ENCODE measurements at places on chromosomes 7 and 10.

DNA sequence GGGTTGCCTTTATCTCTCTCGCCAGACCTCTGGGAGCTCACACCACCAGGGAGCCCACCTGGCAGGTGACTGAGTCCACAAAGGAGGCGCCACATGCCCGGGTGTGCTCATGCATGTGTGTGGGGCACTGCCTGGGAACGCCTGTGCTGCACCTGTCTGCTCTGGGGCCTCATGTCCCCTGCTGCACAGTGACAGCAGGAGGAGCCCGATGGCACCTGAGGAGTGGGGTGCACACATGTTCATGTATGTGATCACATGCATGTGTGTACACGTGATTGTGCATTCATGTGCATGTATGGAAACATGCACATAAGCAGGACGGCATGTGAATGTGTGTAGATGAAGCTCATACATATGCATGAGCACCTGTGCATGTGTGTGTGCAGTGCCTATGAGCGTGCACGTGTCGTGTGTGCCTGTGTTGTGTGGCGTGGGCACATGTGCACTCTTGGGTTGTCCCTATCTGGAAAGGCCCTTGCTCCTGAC lies 22.0 kb downstream of the YKT6 start:
- no peak for DNase-seq

- DNase-seq, result no peak
These were observed 134.6 kb downstream of the LHPP start for GRCh38 chr10:124596116-124596785.

DNA sequence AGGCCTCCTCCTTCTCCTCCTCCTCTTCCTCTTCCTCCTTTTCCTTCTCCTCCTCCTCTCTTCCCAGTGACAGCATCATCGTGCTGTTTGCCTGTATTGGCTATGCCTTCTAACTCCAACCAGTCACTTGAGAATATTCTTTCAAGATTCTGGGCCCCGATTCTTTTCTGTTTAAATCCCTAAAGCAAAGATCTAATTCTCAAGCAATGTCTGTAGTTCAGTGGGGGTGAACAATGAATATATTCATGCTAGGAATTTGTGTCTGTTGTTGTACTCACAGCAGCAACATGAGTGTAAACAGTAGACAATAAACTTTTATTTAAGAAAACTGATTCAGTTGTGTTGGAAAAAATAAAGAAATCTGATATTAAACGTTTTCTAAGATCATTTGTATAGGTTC lies 30.7 kb downstream of the NUDT5 start:
- no peak for DNase-seq

- DNase-seq, result no peak
These were observed 201.7 kb downstream of the PLXDC2 start for GRCh38 chr10:20017961-20018360.

DNA sequence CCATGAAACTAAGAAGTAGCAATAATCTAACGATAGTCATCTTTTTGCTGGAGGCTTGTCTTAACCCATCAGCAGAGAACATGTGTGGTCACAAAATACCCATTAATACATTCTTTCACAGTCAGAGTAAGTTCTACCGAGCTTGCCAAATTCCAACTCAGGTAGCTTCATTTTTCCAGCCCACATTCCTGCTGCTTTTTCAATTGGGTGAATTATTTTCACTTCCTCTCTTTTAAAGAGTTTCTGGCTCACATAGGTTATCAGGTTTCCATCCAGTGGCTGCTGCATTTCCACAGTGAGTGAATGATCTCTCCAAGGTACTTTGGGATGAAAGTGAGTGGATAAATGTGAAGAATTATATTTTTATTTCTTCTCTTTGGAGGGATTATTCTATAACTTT lies 233.1 kb downstream of the SEMA3E start:
- no peak for DNase-seq

DNA sequence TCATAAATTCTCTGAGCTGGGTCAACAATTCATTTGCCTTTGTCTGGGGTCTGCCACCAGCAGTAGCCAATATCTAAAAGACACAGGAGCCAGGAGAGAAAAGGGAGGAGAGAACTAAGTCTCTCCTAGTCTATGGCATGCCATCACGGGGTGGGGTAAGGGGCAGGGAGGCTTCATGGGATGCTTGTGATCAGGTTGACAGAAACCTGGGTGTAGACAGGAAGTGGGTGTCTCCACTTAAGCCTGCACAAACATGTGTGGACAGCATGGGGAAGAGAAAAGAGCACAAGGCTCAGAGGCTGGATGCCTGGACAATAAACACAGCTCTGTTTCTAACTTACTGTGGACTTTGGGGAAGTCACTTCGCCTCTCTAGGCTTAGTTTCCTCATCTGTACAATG lies 11.5 kb upstream of the C10orf53 start:
- DNase-seq, result no peak

- no peak for DNase-seq
These were observed 507.0 kb upstream of the KLF6 start for GRCh38 chr10:4291990-4292389.

DNA sequence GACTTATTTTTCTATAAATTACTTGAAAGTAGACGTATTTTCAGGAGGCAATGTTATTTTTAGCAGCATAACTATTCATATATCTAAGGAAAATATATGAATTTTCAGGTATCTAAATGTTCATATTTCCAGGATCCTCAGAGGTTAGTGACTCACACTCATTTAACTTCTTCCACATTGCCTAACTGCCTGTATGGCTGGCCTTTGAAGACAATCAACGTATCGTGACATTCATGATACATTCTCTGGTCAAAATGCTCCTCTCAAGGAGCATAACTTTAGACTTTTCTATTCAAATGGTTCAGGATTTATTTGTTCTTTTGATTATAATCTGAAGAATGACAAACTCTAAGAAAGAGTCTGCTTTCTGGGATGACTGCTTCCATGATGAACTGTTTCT lies 89.3 kb downstream of the SEMA3C start:
- DNase-seq, result no peak

DNA sequence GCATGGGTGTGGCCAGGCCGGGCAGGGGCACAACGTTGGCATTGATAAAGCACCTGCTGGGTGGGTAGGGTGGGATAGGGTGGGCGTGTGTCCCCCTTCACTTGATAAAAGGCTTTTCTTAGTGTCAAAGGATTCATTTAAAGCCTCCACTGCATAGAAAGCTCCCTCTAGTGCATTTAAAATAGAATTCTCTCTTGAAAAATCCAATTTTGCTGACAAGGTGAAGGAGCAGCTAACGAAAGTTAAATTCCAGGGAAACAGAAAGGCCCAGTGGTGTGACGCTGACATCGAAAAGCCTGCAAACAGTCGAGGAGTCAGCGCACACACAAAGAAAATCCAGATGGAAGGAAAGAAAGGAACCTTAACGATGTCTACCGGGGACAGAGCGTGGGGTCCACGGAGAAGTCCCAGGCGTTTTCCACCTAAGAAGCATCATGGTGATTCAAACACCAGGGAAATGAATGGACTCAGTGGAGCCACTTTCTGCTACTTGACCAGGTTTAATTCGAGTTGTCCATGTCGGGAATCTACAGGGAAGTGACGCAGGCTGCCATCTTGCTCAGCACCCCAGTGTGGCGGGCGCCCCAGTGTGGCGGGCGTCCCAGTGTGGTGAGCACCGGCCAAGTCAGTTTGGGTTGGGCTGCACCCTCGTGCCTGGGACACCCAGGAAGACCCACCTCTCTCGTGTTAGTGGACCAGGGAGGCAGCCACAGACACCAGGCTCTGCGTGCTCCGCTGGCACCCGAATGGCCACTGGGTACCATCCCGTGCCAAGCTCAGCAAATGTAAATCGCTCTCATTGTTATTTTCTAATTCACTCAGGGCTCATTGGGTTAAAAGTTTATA lies 217.8 kb downstream of the DNAJB6 start:
- DNase-seq, result no peak

DNA sequence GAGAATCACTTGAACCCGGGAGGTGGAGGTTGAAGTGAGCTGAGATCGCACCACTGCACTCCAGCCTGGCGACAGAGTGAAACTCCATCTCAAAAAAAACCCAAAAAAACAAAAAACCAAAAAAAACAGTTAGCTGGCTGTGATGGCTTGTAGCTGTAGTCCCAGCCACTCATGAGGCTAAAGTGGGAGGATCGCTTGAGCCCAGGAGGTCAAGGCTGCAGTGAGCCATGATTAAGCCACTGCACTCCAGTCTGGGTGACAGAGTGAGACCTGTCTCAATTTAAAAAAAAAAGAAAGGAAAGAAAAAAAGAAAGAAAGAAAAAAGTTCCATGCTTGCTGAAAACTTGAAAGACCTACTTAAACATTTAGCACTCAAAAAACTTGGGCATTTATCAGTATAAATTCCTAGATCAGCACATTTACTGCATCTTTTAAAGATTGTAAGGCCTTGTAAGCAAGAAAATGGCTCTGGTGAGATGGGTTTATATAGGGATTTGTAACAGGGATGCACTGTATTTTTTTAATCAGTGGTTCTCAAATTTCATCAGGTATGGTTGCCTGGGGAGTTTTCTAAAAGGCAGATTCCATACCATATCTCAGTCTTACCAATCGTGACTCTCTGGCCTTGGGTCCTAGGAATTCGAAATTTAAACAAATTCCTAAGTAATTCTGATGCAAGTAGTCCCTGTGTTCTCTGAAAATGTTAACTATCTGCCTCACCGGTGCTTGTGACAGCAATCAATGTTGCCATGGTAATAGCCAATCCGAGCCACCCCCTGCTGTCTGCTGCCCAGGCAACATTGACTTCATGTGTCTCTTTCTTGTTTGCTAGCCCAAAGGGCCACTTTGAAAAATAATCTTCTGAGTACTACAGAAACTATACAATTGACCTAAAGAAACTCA lies 11.5 kb upstream of the NT5C2 start:
- peak; percentile 31 for DNase-seq

DNA sequence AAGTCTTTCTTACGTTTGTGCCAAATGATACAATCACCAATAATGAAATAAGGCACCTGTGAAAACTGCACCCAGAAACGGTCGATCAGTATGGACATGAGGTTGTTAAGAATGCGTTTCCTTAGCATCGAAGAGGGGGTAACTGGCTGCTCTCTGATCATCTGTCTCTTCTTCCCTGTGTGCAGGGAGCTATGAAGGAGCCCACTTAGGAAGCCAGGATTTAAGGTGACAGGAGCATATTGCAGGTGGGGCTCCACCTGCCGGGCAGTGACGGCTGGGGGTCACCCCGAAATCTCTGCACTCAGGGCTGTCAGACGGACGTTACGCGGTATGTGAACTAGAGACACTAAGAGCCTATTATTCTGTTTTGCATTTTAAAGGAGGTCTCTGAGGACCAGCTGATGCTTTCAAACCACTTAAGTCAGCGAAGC lies 64.5 kb downstream of the CARD11 start:
- DNase-seq, result no peak

- peak; percentile 13 for DNase-seq
These were observed 17.4 kb upstream of the CBLL1 start for GRCh38 chr7:107726356-107727130.

GRCh38 chr10:104417637-104418292 lies 64.1 kb downstream of the CFAP58 start:
- DNase-seq, result no peak

- no peak for DNase-seq
These were observed 111.9 kb downstream of the GPAM start for GRCh38 chr10:112071596-112072133.

GRCh38 chr7:80247144-80247543 lies 112.5 kb downstream of the GNAI1 start:
- peak; percentile 83 for DNase-seq

- DNase-seq, result peak; percentile 12
These were observed 626 bp downstream of the PRPF18 start for GRCh38 chr10:13587391-13587790.

DNA sequence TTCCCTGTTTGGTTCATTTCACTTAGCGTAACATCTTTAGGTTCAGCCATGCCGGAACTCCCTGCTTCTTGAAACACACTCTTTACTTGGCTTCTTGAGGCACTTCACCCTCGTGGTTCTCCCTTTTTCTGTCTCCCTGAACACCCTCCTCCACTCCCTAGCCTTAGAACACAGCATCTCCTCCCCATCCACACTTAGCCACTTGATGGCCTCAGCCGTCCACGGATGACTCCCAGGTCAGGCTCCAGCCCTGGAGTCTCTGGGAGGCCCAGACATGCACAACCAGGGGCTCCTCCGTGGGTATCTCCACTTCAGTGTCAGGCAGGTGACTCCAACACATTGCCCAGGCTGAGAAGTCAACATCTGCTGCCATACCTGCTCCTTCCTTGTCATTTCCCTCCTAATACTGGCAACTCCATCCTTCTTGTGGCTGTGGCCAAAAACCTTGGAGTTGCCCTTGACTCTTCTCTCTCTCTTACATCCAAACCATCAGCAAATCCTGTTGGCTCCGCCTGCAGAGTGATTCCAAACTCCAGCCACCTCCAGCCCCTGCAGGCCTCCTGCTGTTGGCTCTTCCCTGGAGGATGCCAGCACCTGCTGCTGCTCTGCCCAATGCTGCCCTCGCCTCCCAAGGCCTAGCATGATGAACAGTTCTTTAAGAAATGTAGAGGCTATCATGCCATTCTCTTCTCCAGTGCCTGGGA lies 8.4 kb upstream of the INMT start:
- peak; percentile 56 for DNase-seq

- no peak for DNase-seq
These were observed 153.1 kb downstream of the CDK14 start for GRCh38 chr7:90749262-90749661.

DNA sequence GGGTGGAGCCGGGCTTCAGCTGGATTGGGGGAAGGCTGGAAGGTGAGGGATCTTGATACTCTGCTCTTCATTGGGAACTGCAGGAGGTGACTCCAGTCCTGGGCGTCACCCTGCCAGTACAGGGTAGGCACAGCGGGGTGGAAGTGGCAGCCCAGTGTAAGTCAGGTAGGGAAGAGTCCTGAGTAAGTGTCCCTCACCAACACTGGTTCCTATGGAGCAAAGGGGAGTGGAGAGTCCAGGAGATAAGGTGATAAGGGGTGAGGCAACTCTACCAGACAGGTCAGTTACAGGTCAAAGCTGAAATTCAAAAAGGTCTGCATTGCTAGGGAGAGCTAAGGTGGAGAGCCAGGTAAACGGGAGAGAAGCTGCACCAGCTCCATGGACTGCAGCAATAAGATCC lies 145.6 kb upstream of the NFE2L3 start:
- no peak for DNase-seq

DNA sequence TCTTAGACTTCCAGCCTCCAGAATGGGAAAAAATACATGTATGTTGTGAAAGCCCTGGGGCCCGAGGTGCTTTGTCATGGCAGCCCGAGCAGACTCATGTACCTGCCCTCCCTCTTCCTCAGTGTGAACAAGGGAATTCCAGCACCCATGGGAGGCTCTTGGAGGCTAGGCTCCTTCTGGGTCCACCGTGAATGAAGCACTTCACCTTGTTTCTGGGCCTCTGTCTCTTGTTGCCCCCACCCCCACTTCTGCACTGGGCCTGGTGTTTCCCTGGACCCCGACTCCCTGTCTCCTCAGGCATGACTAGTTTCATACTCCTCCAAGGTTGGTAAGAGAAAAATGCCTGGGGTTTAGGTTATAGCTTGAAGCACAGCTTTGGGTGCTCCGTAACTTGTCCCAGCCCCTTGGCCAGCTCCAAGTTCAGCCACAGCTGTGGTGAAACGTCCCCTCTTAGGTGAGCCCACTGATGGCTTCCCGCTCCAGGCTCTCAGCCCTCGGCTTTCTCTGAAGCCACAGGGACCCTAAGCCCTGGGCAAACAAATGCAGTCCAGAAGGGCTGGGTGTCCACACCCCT lies 30.2 kb upstream of the ARHGAP22 start:
- DNase-seq, result no peak

All from EH (cell line).